Stimulated activated CD8-positive, alpha-beta memory T cell treated with anti-CD3 and anti-CD28 coated beads, Interleukin-7, amount 100 ng/mL, for 1 hour (primary cell): ENCODE measurements at places on chromosomes 2 and 18.

DNA sequence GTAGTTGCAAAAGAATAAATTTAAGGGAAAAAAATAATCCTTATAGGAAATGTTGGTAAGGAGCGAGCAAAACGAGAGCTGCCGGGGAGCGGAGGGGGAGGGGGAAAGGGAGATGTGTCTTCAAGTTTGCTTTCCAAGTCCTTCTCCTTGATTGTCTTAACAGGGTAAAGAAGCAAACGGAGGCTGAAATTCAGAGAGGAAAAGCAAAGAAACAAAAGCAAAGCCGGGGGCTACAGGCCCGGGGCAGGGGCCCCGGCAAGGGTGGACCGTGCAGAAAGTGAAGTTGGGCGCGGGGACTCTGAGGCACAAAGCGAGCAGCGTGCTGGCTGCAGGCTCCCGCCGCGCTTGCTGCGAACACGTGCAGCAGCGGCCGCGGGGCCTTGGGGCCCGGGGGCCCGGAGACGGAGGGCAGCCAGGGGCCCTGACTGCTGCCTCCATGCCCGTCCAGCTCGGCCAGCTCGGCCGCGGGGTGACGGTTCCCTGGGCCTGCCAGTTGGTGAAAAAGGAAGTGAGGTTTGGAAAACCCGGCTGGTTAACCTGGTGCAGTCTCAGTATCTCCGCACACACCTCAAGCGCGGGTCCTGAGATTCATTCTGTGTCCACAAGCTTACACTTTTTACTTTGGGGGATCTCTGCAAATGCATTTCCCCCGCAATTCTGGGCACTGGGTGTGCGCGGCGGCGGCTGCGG lies 4.1 kb downstream of the BCL11A start:
- no peak for DNase-seq

DNA sequence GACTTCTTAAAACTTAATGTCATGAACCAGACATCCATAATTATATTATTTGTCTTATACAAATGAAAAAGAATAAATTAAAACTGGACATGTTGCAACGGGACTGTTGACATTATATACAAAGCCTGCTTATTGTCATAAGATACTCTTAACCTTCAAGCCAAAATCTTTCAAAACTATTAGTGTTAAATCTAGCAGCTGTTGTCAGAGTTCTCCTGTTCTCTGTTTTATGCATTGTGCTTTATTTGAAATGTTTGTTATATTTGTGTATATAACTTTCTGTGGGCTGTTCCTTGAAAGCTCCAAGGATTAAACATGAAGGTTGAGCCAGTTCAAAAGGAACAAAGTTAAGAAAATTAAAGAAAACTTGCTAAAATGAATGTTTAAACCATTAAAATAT lies 335.5 kb upstream of the NT5C1B start:
- DNase-seq: no peak

- DNase-seq: no peak
Observed at GRCh38 chr2:28676152-28676835, 75.3 kb upstream of the PPP1CB start.

DNA sequence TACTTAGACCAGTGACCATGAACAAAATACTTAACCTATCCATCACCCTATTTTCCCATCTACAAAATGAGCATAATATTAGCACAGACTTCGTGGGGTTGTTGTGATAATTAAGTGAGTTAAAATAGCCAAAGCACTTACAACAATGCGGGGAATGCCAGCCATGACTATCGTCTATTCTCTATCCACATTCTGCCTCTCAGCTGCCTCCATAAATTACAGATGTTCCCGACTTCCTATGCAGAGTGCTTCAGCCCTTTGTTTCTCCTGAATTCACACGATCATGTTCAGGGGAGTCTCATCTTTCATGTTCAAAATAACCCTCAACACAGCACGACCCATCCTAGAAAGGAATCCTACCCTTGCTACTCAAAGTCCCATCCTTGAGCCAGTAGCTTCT lies 211.6 kb downstream of the EN1 start:
- DNase-seq: no peak

DNA sequence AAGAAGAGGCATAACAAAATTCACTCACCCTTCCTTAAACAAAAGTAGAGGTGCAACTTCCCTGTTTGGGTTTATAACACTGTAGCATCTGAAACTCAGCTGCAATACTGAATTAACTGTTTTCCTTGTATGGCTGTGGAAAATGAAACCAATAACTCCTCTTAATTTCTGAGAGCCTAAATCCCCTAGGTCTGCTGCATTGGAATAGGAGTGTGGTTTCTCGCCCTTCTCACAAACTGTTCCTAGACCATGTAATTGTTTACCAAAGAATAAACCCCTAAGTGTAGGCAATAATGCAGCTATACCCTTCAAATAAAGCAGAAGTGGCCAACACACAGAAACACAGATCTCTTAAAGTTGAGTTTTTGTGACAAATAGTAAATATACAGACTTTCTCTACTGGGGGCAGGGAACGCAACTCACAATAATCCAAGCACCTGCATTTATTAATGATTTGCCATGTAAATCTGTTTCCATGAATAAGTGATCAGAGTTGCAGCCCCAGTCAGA lies 52.0 kb downstream of the RASGRP3 start:
- DNase-seq: no peak
